ENCODE measurements at places on chromosomes 11 and 22.

GRCh38 chr22:47094861-47095330, 332.4 kb downstream of the TBC1D22A start:
- H3K27me3 ChIP-seq, result no peaks in the 10 kb centered on the region
- DNase-seq, result no peak
- H3K4me3 ChIP-seq, result no peak overlapping the region

- no peak overlapping the region for H3K4me3 ChIP-seq
- DNase-seq, result no peak
- H3K27ac ChIP-seq, result no peak overlapping the region
- no peaks in the 10 kb centered on the region for H3K4me1 ChIP-seq
These were observed 3.1 kb upstream of the PTGDR2 start for GRCh38 chr11:60858731-60859464.

- H3K4me3 ChIP-seq, result no peak overlapping the region
- H3K27me3 ChIP-seq, result peaks cover 9% of the 10 kb centered on the region
- peaks cover 19% of the 10 kb centered on the region for H3K36me3 ChIP-seq
- H3K4me1 ChIP-seq, result peaks cover 15% of the 10 kb centered on the region
These were observed 2.2 kb downstream of the TMEM132A start for GRCh38 chr11:60926500-60926899.

GRCh38 chr11:65806979-65807378, 20.1 kb downstream of the OVOL1 start:
- H3K4me3 ChIP-seq, result no peak overlapping the region
- no peak for DNase-seq
- no peak overlapping the region for H3K27ac ChIP-seq

DNA sequence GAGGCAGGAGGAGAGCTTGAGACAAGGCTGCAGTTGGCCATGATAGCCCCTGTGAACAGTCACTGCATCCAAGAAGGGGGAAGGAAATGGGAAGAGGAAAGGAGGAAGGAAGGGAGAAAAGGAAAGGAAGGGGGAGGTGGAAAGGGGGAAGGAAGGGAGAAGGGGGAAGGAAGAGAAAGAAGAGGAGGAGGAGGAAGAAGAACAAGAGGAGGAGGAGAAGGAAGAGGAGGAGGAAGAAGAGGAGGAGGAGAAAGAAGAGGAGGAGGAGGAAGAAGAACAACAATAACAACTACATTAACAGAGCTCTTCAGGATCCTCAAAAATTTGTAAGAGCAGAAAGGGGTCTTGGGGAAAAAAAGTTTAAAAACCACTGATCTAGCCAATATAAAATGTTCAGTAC, 5.2 kb downstream of the RAB6A start:
- H3K4me3 ChIP-seq, result no peak overlapping the region
- H3K4me1 ChIP-seq, result peaks cover 38% of the 10 kb centered on the region
- peaks cover 3% of the 10 kb centered on the region for H3K36me3 ChIP-seq
- no peak overlapping the region for H3K27ac ChIP-seq

- H3K27me3 ChIP-seq, result peaks cover 8% of the 10 kb centered on the region
- peaks cover 11% of the 10 kb centered on the region for H3K4me1 ChIP-seq
- peak overlapping the region; percentile 47 for H3K27ac ChIP-seq
- no peak for DNase-seq
- no peaks in the 10 kb centered on the region for H3K36me3 ChIP-seq
- H3K4me3 ChIP-seq, result peak overlapping the region; percentile 8
These were observed 37.6 kb upstream of the RIC3 start for GRCh38 chr11:8206251-8207079.

- no peak overlapping the region for H3K27ac ChIP-seq
- no peaks in the 10 kb centered on the region for H3K36me3 ChIP-seq
- no peaks in the 10 kb centered on the region for H3K27me3 ChIP-seq
- H3K4me1 ChIP-seq, result peaks cover 7% of the 10 kb centered on the region
These were observed 22.9 kb upstream of the JAM3 start for GRCh38 chr11:134045799-134046635.

DNA sequence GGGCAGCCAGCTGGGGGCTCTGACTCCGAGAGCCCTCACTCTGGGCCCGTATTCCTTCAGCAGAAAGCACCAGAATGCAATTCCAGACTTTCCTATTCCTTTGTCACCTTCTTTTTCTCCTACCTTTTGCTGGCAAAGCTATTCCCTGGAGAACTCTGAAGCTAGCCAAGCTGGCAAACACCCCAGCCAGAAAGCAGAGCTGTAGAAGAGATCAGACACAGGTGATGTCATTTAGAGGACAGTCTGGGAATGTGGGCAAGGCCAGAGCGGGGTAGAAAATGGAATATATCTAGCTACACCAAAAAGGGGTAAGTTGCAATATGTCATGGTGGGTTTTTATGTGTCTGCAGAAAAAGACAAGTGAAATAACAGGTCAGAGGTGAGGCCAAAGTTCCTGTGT, 205.1 kb downstream of the NXPE2 start:
- H3K4me1 ChIP-seq, result no peaks in the 10 kb centered on the region
- H3K36me3 ChIP-seq, result no peaks in the 10 kb centered on the region
- no peak overlapping the region for H3K27ac ChIP-seq

Data from upper lobe of right lung (tissue), 1 donor.